ENCODE measurements at places on chromosomes 7 and 10. TPM values are rescaled to one million over a fixed set of nuclear protein-coding genes. Genes with fewer than 3 reads are reported as not detected.

Gene CLDN4
- total RNA-seq: not detected

Gene TRIM50
- total RNA-seq: not detected

Gene CELF2
- total RNA-seq: 77.0 TPM

Gene ANKRD30A
- total RNA-seq: not detected

Gene CCDC71L
- total RNA-seq: 33.4 TPM

Gene PTPRN2
- 0.24 TPM for total RNA-seq

Gene TMEM213
- not detected for total RNA-seq

Data from myocyte (in vitro differentiated cells).